Kidney (tissue), 22 donors: ENCODE measurements at places on chromosomes 1 and 21. TPM values are rescaled to one million over a fixed set of nuclear protein-coding genes. Genes with fewer than 3 reads are reported as not detected.

GRCh38 chr1:26142159-26142558, 16.7 kb upstream of the FAM110D start:
- H3K36me3 ChIP-seq, result no peaks in the 10 kb centered on the region
- no peak for DNase-seq
- H3K27me3 ChIP-seq, result no peaks in the 10 kb centered on the region
- H3K4me1 ChIP-seq, result peaks cover 5% of the 10 kb centered on the region

DNA sequence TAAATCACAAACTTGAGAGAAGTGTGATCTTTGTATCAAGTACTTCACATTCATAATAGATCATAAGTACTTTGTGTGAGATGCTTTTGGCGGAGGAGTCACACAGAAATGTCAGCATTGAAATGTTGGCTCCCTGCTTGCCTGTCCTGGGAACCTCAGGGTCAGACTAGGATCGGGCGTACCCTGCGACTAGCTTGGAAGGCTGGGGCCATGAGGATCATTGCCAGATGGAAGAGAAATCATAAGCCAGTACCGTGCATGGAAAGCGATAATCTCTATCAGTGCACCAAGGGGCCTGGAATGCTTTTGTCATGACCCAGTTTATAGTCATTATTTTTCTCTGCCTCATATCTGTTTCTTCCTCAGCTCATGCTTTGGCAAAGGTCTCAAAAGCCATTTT, 35.5 kb downstream of the MTR start:
- no peak for DNase-seq
- H3K27ac ChIP-seq, result no peak overlapping the region
- H3K4me1 ChIP-seq, result no peaks in the 10 kb centered on the region
- no peak overlapping the region for H3K4me3 ChIP-seq
- peaks cover 62% of the 10 kb centered on the region for H3K36me3 ChIP-seq

Gene OR13G1
- total RNA-seq, result not detected

Gene ANGEL2
- 38.6 TPM for total RNA-seq

- no peak for DNase-seq
- no peak overlapping the region for H3K4me3 ChIP-seq
- no peaks in the 10 kb centered on the region for H3K36me3 ChIP-seq
Measured at GRCh38 chr21:37907076-37907475, 9.2 kb downstream of the KCNJ6 start.

GRCh38 chr1:11448373-11449099, 30.4 kb upstream of the DISP3 start:
- no peak overlapping the region for H3K4me3 ChIP-seq
- H3K36me3 ChIP-seq, result no peaks in the 10 kb centered on the region
- no peaks in the 10 kb centered on the region for H3K4me1 ChIP-seq
- no peaks in the 10 kb centered on the region for H3K27me3 ChIP-seq

Gene ASTN1
- total RNA-seq, result 0.25 TPM

- H3K27ac ChIP-seq, result no peak overlapping the region
- H3K36me3 ChIP-seq, result no peaks in the 10 kb centered on the region
- no peaks in the 10 kb centered on the region for H3K4me1 ChIP-seq
- no peak overlapping the region for H3K4me3 ChIP-seq
Measured at GRCh38 chr1:223654083-223654482, 11.4 kb downstream of the CAPN8 start.

GRCh38 chr1:95223110-95223509, 10.9 kb upstream of the RWDD3 start:
- H3K27ac ChIP-seq, result no peak overlapping the region
- H3K27me3 ChIP-seq, result no peaks in the 10 kb centered on the region
- no peak for DNase-seq
- H3K4me1 ChIP-seq, result no peaks in the 10 kb centered on the region

Gene CHRNB2
- 0.60 TPM for total RNA-seq

Gene TRIM46
- 2.1 TPM for total RNA-seq

DNA sequence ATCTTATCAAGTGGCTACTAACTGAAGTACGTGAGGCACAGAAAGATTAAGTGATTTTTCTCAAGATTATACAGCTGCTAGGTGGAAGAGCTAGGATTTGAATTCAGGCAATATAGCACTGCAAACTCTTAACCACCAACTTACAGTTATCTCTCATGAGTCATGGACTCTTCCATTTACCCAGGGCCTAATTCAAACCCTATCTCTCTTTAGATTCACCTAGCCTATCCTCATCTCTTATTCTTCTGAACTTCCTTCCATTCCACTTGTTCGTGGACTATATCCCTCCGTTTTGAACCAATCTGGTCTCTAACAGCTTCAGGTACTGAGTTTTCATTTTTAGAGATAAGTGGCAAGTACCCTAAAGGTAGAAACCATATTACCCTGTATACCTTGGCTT, 92.8 kb upstream of the DMRTA2 start:
- no peaks in the 10 kb centered on the region for H3K4me1 ChIP-seq
- H3K27me3 ChIP-seq, result no peaks in the 10 kb centered on the region
- no peaks in the 10 kb centered on the region for H3K36me3 ChIP-seq
- no peak for DNase-seq
- no peak overlapping the region for H3K27ac ChIP-seq
- no peak overlapping the region for H3K4me3 ChIP-seq

Gene SGIP1
- 11.2 TPM for total RNA-seq

DNA sequence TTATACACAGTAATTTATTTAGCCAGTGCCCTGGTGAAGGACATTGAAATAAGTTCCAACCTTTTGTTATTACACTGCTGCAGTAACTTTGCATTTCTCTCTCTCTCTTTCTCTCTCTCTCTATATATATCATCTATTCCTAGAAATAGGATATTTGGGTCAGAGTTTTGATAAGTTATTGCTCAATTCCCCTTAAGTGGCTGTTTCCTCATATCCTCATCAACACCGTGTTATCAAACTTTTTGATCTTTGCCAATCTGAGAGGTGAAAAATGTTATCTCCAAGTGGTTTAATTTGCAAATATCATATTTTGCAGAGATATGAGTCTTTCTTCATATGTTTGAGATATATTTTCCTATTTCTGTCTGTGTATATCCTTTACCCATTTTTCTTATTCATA, 1.6 kb upstream of the SRSF4 start:
- peaks cover 5% of the 10 kb centered on the region for H3K36me3 ChIP-seq
- peaks cover 16% of the 10 kb centered on the region for H3K4me1 ChIP-seq
- no peak overlapping the region for H3K4me3 ChIP-seq
- H3K27ac ChIP-seq, result no peak overlapping the region
- no peak for DNase-seq

Gene RHOC
- total RNA-seq, result 270 TPM

DNA sequence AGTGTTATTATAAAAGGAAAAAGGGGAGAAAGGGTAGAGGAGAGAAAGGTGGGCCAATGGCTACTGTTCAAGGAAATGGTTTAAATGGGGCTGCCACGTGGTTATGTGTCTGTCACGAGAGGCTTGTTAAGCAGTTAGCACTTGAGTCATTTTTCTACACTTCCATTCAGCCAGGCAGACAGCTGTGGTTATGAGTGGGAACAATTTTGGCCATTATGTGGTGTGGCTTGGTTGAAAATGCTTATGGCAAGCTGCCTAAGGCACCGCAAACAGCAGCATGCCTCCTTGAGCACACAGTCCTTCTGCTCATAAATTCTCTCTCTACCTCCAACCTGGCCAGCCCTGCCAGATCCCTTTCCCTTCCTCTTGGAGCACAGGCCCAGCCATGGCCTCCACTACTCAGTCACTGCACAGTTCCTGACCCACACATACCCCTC, 3.2 kb upstream of the SRM start:
- DNase-seq, result no peak
- peaks cover 4% of the 10 kb centered on the region for H3K4me1 ChIP-seq
- H3K36me3 ChIP-seq, result peaks cover 16% of the 10 kb centered on the region
- H3K27ac ChIP-seq, result no peak overlapping the region
- H3K4me3 ChIP-seq, result no peak overlapping the region

Gene PHLDA3
- 25.6 TPM for total RNA-seq

Gene KDF1
- total RNA-seq, result 14.1 TPM

DNA sequence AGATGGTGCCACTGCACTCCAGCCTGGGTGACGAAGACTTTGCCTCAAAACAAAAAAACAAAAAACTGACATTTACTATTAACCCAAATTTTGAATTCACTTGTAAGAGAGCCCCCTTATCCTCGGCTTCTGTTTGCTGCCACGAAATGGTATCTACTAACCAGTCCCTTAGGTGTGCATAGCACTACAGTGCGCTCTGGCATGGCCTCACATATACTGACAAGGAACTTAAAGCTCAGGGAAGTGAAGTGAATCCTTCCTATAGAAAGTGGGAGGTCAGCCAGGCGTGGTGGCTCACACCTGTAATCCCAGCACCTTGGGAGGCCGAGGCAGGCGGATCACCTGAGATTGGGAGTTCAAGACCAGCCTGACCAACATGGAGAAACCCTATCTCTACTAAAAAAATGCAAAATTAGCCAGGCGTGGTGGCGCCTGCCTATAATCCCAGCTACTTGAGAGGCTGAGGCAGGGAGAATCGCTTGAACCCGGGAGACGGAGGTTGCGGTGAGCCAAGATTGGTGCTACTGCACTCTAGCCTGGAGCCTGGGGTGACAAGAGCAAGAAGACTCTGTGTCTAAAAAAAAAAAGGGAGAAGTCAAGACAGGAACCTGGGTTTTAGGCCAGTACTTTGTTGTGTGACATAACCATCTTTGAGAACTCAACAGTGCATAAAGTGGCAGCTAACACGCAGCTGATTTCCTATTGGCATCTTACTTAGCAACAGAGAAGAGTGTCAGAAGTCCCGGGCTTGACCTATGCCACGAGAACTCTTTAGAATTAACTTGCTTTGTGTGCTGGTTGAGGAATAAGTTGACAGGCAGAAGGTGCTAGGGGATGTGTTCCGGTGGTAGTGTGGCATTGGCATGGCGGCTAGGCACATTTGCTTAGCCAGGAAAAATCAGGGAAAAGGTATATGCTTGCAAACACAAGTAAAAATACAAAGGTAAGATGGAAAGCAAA, 16.8 kb downstream of the ERRFI1 start:
- H3K4me1 ChIP-seq, result peaks cover 4% of the 10 kb centered on the region
- no peaks in the 10 kb centered on the region for H3K27me3 ChIP-seq
- H3K36me3 ChIP-seq, result peaks cover 34% of the 10 kb centered on the region
- DNase-seq, result no peak
- no peak overlapping the region for H3K4me3 ChIP-seq

- no peak overlapping the region for H3K4me3 ChIP-seq
- H3K36me3 ChIP-seq, result no peaks in the 10 kb centered on the region
- no peaks in the 10 kb centered on the region for H3K4me1 ChIP-seq
- no peak overlapping the region for H3K27ac ChIP-seq
Measured at GRCh38 chr21:31766899-31767298, 35.0 kb upstream of the SCAF4 start.

Gene GPR37L1
- total RNA-seq, result 0.13 TPM

DNA sequence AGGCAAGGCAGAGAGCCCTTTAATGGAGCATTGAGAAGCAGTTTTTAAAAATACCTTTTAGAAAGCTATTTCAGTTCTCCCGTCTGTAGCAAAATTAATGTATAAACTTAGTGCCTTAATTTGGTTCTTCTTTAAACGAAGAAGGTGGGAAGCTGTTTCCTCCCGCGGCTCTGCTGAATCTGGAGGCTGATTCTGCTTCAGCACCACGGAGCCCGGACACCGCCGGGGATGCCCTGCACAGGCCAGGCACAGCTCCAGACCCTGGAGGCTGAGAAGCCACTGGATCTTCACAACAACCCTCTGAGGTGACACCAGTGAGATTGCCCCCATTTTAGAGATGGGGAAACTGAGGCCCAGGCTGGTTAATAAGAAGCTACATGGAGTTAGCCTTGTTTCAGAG, 175.8 kb upstream of the VAMP3 start:
- H3K36me3 ChIP-seq, result no peaks in the 10 kb centered on the region
- H3K4me3 ChIP-seq, result no peak overlapping the region
- no peak for DNase-seq
- H3K27me3 ChIP-seq, result no peaks in the 10 kb centered on the region
- H3K4me1 ChIP-seq, result no peaks in the 10 kb centered on the region

Gene PLA2G4A
- 8.4 TPM for total RNA-seq

DNA sequence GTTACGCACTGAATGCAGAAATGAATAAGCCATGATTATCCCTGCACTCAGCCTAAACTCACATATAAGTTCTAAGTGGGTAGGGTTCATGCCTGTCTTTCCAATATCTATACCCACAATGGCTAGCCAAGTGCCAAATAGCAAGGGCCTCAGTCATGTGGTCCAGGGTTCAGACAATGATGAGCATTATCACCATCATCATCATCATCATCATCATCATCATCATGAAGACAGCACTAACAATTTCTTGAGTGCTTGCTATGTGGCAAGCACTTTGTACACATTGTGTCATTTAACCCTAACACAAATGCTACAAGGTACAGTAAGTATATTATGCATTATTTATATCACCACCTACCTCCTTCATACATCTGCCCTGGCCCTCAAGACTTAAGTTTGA, 500.0 kb downstream of the AGBL4 start:
- DNase-seq, result no peak
- no peaks in the 10 kb centered on the region for H3K4me1 ChIP-seq
- no peak overlapping the region for H3K27ac ChIP-seq
